ENCODE measurements at places on chromosomes 7 and 10.

- DNase-seq: no peak
These were observed 105.1 kb downstream of the NRP1 start for GRCh38 chr10:33229252-33229948.

GRCh38 chr10:58087896-58088295 lies 179.8 kb downstream of the IPMK start:
- no peak for DNase-seq

- no peak for DNase-seq
These were observed 67.3 kb downstream of the ZNRF2 start for GRCh38 chr7:30351724-30352123.

DNA sequence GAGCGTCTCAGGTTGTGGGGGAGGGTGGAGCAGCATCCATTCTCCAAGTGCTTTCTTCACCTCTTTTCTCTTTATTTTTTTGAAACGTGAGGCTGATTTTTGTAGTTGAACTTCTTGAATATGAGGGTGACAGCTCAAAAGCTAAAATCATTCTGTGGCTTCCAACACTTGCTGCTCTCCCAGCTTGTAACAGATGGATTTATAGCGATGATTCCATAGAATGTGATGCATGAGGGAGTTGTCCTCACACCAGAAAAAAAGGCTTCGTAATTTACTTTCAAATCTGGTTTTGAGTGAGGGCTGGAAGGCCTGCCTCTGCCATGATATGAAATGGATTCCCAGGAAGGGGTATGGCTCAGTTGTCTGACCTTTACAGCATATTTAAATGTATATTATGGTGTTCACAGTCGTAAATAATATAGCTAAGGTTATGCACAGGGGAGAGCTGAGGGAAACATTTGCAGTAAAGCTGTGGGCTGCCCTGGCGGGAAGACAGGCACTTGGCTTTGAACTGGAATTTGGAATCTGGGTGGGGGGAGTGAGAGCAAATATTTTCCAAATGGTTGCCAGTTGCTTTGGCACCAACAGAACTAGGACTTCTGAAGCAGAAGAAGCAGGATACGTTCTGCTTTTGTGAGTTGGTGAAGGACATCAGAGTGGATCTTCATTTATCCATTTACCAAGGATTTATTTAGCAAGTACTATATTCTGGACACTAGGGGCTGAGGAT lies 166.7 kb downstream of the SORCS3 start:
- no peak for DNase-seq

DNA sequence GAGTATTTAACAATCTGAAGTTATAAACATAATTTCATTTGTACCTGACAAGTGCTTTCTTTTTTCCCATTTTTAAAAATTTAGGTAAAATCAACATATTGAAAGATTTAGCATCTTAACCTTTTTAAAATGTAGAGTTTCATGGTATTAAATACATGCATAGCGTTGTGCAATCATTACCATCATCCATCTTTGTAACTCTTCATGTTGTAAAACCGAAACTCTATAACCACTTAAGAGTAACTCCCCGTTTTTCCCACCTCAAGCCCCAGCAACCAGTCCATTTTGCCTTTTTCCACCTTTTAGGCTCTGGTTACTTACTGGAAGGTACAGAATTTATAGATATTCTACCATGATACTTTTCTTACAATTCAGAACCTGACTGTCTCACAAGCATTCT lies 892.5 kb downstream of the DNAJB9 start:
- DNase-seq: no peak

DNA sequence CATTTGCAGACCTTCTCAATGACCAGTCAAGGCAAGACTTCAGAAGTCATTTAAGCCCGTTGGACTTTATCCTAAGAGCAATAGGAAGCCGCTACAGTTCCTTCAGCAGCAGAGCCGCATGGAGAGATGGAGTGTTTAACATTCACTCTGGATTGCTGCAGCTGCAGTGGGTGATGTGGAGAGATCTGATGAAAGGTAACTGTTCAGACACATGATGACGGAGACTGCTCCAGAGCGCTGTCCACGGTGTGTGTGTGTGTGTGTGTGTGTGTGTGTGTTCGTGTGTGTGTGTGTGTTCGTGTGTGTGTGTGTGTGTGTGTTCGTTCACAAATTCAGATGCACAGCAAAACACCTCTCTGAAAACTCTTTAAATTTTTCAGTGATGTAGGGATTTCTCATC lies 37.0 kb downstream of the SEC61G start:
- no peak for DNase-seq

DNA sequence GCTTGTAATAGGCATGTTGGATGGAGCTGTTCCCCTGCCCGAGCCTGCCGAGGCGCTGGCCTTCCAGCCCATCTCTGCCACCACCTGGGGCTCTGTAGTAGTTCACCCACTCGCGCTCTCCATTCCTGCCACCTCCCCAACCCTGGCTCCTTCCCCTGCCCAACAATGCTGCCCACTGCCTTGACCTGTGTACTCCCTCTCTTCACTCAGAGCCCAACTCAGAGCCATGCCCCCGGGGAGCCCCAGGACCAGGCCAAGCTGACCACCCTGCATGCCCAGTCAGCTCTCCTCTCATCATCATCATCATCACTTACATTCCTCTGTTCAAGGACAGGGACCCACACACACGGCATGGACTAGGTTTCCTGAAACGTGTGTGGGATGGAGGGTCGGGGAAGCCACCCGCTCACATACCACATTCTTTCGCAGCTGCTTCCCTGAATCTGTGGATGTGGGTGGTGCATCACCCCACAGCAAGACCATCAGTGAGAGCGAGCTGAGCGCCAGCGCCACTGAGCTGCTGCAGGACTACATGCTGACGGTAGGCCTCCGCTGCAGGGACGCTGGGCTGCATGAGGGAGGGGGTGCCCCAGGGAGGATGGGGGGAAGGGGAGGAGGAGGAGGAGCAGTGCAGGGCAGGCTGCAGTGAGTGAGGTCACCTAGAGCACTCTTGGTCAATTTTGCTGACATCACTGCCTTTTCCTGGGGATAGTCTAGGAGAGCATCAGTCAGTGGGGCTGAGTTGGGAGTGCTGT lies 15.6 kb downstream of the NACAD start:
- DNase-seq: no peak

DNA sequence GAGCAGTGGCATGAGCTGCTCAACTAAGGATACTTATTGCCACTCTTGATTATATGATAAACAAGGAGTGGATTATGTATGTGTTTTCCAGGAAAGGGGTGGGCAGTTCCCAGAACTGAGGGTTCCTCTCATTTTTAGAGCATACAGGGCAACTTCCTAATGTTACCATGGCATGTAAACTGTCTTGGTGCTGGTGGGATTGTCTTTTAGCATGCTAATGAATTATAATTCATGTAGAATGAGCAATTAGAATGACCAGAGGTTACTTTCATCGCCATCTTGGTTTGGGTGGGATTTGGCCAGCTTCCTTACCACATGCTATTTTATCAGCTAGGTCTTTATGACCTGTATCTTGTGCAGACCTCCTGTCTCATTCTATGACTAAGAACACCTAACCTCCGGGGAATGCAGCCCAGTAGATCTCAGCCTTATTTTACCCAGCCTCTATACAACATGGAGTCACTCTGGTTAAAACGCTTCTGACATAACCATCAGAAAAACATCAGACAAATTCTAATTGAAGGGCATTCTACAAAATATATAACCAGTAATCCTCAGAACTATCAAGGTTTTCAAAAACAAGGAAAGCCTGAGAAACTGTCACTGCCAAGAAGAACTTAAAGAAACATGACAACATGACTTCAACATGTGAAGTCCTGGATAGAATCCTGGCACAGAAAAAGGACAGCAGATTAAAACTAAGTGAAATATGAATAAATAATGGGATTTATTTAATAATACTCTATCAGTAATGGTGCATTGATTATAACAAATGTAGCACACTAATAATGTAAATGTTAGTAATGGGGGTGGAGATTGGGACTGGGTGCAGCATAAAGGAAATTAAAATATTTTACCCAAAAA lies 365.0 kb downstream of the SEMA3D start:
- no peak for DNase-seq

- no peak for DNase-seq
These were observed 1.3 kb downstream of the SP8 start for GRCh38 chr7:20785157-20786048.

DNA sequence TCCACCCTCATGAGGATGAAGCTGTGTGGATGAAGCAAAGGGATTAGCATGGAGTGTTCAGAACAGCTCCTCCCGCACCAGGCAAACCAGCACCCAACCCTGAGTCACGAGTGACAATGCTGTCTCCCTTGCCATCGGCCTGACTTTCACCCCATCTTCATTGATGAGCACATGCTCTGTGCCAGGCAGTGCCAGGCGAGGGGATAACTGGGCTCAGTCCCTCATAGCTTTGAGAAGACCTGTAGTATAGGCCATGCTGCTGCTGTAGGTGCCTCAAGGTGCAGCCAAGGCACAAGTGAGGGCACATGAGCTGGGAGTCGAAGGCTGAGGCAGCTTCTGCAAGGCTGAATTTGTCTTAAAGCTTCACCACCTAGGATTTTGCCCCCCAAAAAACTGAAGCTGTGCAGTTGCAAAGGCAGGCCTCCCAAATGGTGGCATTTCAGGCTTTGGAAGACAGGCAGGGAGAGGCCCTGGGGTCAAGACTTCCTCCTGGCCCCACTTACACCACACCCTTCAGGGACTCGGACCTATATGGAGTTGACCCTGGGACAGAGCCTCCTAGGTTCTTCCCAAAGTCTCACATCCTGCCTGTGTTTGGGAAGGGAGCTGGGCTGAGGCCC lies 54.2 kb upstream of the GDF10 start:
- no peak for DNase-seq

DNA sequence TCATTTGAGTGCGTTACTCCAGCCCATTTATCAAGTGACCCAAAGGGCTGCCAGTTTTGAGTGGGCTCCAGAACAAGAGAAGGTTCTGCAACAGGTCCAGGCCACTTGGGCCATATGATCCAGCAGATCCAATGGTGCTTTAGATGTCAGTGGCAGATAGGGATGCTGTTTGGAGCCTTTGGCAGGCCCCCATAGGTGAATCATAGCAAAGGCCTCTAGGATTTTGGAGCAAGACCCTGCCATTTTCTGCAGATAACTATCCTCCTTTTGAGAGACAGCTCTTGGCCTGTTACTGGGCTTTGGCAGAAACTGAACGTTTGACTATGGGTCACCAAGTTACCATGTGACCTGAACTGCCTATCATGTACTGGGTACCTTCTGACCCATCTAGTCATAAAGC lies 358.8 kb upstream of the SEMA3C start:
- DNase-seq: no peak

GRCh38 chr10:78627254-78627795 lies 441.4 kb upstream of the ZMIZ1 start:
- no peak for DNase-seq

DNA sequence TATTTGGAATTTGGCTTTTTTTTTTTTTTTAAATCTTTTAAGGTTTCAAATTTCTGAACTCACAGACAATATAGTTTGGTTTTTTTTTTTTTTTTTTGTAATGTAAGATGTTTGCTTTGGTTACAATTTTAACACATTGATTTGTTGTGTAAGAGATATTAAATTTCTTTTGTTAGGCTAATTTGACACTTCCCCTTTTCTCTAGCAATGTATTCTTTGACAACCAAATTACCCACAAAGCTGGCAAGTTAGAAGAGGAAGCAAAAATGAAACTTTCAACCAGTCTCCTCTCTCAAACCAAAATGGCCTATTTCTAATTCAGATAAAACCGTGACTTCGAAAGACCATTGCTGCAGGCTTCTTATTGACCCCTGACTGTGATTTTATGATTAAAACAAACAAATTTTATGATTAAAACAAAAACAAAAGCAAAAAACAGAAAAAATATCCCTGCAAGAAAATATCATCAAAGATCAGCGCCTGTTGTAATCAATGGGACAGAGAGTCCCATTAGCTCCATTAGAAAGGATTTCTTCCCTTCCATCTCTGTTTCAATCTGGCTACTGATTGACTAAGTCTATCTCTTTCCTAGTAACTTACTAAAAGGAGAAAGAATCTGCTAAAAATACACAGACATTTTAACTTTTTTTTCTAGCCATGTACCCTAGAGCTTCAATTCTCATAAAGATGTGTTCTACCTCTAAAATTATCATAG lies 489.2 kb downstream of the MDFIC start:
- no peak for DNase-seq

DNA sequence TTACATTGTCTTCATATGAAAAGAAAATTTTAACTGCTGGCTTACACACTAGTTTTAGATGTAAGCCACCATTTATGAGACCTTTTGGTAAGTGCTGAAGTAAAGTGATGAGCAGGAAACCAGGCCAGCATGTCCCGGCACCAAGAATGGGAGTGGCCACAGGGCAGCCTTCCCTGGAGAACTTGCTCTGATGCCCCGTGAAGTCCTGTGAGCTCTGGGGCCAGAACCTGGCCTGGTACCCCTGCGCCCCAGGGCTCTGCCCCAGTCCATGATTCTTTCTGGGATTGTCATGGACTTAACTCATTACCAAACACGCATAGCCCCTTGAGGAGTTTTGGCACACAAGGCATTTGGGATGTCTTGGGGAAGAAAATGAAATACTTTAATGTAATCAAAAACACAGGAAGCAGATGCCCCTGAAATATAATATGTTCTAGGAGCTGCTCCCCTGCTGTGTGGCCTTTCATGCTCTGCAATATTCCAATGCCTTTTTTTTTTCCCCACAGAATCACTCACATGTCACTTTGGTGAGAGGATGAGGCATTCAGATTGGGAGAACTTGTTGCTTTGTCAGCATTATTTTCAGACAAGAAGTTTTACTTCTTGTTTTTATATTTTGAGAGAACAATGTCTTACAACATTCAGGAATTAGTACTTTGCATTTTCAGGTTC lies 53.1 kb upstream of the CXCL12 start:
- no peak for DNase-seq

DNA sequence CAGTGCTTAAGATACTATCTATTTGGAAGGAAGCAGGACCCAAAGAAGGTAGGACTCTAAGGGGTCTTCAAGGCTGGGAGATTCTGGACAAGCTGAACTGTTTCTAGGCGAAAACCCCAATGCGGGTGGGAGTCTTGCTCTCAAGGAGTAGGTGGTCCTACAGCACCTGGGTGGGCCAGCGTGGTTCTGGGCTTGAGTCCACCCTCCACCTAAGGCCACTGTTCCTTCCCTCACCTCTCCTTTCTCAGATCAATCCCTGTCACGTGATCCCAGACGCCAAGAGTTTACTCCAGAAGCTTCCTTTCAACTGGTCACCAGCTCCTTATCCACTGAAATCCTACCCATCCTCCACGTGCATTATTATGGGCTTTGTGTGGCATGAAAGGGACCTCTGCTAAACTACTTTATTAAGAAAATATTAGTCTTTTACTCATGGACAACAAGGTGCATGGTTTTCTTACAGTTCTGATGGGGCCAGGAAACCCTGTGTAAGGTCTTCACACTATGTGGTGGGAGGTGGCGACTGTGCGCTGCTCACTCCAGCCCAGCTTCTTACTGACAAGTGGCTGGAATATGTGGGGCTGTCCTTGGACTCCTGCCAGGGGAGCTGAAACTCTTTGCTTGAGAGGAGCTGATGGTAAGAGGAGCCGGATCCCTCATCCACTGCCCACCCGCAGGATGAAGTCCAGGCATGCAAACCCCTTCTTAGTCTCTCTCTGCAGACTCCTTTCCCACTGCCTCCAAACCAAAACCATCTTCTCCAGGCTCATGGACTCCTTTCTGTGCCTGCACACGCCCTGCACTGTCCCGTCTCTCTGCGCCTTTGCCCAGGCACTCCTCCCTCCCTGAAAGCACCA lies 1.6 kb downstream of the ZNF746 start:
- no peak for DNase-seq

Measured in central memory CD8-positive, alpha-beta T cell (primary cell).